Activated T-cell treated with anti-CD3 and anti-CD28 coated beads, Interleukin-2, amount 50 U/mL, for 4 hours (primary cell): ENCODE measurements at places on chromosomes 12 and 14. TPM values are rescaled to one million over a fixed set of nuclear protein-coding genes. Genes with fewer than 3 reads are reported as not detected.

- no peak for DNase-seq
These were observed at the start of gene NOXRED1 for GRCh38 chr14:77423423-77423822. Gene NOXRED1 (minus strand): TSS chr14:77423523. CDS start chr14:77422889, 634 bp downstream.

DNA sequence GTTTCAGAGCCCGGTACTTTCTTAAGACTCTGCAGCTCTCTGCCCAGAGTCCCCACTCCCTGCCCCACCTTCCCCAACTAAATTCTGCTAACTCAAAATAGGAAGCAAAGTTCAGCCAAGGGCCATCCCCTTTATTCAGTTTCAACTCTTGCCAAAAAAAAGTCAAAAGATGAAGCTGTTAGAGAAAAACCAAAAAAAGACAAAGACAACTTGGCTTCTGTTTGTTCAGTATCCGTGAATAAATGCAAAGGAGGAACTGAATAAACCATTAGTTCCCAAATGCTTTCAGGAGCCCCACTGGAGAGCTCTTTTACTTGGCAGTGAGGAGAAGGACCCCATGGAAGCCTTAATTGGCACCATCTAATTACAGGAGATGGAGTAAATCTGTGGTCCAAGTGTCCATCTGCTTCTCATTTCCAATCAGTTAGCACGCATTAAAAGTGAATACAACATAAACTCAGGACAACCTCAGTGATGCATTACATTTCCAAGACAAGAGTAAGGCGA, 155.4 kb upstream of the GZMB start:
- DNase-seq, result no peak

The FIGNL2 gene
- total RNA-seq, result 0.58 TPM

The PRKD1 gene
- total RNA-seq, result not detected

The HOXC11 gene
- total RNA-seq, result not detected
